ENCODE measurements at places on chromosomes 6 and 20.

GRCh38 chr6:11324453-11325015 is 92.1 kb upstream of the NEDD9 start:
- peak; percentile 18 for DNase-seq

DNA sequence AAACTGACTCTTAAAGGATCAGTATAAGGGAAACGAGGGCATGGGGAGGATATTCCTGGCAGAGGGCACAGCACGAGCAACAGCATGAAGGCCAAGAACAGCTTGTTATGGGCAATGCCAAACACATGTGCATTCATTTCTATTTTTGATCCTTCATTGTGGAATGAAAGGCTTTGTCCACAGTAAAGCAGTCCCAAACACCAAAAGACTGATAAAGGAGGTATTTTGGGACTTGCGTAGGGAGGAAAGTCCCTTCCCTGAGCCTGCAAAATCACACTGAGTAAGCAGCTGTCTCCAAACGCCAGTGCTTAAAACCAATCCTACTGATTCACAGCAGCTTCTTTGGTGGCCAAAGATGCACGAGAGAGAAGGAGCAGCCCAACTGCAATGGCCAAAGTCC is 138.2 kb downstream of the UNC5CL start:
- no peak for DNase-seq

- DNase-seq = peak; percentile 12
Observed at GRCh38 chr6:41538556-41539182, 7.5 kb upstream of the FOXP4 start.

GRCh38 chr20:37902504-37903313 is at the start of gene VSTM2L:
TSS of gene VSTM2L (plus strand) at chr20:37903127. CDS start at chr20:37903351, 224 bp downstream.
- peak; percentile 74 for DNase-seq

DNA sequence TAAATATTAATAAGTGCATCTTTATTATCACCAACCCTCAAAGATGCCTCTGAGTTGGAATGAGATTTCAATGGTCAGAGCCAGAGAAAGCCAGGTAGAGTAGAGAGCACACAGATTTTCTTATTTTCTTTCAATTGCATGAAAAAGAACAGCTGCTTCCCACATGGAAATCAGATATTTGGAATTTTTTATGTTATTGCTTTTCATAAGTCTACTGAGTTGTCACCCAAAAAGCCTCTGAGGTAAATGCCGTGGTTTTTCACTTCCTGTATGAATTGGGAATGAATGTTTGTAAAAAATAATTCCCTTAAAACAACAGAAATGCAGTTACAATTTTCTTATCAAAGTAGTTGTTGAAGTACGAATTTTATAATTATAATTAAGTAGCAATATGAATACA is 563.1 kb downstream of the RFPL4B start:
- DNase-seq = peak; percentile 39

DNA sequence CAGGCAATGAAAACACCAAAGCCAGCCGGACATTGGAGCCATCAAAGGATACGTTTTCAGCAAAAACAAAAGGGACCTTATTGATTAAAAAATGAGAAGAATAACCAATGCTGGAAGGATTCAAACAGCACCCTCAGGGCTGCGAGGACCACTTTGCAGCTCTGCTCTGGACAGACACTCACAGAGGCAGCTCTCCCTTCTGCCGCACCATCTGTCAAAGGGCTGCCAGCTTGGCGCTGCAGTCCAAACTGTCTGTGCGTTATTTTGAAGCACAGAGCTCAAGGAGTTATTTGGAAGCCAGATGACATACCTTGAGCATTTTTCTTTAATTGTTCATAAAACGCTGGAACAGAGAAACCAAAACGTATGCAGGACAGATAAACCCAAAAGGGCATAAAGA is 85.2 kb downstream of the KIF16B start:
- no peak for DNase-seq

DNA sequence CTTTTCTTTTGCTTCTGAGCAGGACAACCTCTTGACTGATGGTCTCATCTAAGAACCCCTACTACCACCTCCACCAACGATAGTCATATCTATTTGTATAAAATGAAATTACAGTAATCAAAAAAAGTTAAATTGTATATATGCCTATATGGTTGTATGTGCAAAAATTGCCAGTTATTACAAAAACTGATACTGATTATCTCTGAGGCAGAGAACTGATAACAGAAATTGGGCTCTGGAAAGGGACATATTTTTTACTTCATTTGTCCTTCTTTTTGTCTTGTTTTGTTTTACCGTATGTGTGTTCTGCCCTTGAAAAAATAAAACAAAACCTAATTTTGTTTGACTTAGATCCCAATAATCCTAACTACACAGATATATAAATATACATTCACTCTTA is 574.4 kb upstream of the NOX3 start:
- no peak for DNase-seq

DNA sequence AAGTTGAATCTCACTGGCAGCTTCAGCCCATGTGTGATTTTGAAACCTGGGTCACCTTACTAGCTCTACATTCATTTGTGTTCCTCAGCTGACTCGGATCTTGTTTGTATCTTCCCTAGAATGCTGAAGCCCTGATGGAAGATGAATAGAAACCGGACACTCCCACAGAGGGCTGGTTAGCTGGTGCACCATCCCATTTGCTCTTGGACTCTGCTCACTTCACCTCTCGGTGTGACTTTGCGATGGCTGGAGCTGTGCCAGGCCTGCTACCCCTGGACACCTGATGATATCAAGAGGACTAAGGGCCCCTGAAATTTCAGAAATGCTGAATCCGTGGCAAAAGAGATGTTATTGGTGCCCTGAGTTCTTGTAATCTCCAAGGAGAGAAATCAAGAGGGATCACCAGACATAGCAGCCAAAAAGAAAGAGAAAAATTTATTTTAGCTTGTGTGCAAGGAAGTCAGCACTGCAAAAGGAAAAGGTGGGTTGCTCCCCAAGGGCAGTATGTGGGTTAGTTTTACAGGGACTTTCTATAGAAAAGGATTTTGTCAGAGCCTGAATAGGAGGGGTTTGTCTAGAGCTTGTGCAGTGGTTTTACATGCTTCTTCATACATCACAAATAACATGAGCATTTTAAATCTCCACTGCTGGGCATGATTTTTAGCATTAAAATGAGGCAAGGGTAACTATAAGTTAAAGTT is 426.3 kb upstream of the NOX3 start:
- no peak for DNase-seq

DNA sequence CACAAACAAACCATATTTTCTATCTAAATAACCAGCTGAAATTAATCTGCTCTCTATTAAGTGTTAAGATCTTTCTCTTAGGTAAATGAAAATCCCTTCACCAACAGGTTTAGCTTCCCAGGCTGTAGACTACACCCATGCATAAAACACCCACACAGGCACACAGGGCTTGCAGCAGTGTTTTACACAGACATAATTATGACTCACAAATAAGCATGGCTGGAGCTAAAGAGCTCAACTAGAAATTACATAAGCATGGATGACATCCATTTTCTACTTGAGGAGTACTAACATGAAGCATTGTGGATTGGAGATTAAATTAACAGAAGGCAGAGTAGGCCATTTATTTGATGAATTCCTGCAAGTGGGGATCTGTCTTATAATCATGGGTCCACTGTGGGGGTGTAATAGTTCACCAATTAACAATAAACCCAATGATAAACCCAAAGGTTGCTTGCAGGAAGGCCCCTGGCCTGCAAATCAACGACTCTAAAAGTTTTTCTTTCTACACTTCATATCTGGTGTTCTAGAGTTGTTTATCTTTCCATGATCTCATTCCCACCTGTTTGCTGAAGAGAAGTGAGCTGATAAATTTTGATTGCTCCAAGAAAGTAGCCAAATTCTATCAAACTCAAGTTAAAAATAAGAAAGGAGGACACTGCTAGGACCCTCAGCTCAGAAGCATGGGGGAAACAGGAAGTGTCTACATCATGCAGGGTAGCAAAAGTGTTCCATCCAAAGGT is 33.8 kb upstream of the E2F3 start:
- no peak for DNase-seq

- no peak for DNase-seq
Observed at GRCh38 chr20:11502061-11502460, 415.6 kb upstream of the BTBD3 start.

DNA sequence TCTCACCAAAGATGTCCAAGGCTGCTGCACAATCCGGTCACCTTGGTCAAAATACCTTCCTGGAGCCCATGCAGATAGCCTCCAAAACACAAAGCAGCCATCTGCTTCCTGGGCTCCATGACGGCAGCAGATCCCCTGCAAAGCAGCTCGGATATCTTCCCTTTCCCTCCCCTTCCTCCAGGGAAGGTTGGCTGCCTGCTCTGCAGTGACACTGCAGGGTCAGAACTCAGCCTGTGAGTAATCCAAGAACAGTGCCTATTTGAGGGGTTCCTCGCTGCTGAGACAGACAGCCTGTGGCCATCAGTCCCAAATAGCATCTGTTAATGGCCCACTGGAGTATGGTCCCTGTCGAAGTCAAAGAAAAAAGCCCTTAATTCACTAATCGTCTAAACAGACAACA is 270.8 kb downstream of the PREX1 start:
- no peak for DNase-seq

- no peak for DNase-seq
Observed at GRCh38 chr6:121934451-121934850, 465.0 kb upstream of the HSF2 start.

DNA sequence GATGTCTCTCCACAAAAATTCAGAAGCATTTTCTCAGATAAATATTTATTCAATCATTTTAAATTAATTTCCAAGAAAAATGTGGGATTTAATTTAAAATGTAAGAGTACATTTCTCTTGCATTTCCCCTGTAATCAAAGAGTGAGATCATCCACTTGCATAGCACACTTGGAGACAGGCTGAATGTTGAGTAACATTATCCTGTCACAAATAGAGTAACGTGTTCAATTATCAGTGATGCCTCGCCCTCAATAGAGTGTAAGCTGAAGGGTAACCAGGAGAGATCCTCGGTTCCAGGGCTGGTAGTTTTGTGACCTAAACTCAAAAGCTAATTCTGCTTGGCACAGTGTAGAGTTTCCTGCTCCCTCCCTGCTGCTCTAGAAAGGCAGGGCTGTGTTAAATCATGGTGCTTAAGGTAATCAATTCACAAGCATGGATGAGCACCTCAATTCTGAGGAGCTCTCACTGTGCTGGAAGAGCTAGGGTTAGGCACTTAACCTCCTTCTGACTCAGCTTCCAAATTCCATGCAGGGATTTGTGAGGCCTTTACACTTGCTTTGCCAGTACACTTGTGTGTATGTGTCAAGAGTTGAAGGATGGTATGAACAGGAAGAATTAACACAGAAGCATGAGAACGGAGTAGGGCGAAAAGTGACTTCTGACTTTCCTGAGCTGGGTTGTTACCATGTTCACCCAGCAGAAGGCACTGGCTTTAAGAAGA is 56.6 kb downstream of the MMUT start:
- DNase-seq = peak; percentile 23

GRCh38 chr20:1327241-1327653 is 1.7 kb downstream of the SDCBP2 start:
- DNase-seq = peak; percentile 83

DNA sequence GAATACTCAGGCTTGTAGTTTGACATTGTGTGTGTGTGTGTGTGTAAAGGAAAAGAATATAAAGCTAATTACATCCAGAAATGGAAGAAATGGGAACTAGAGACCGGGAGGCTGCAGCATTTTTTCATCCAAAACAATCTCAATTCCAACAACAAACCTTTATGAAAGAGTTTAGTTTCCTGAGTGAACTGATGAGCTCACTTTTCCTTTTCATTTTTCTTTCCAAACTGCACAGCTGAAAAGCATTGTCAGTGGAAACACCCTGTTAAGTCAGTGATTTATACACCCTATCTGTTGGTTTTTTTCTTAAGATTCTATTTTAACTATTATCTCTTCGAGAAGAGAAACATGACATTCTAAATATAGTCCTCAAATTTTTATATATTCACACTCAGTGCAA is 130.9 kb downstream of the RFPL4B start:
- no peak for DNase-seq

GRCh38 chr6:2921520-2922115 is 18.5 kb upstream of the SERPINB9 start:
- DNase-seq = no peak

DNA sequence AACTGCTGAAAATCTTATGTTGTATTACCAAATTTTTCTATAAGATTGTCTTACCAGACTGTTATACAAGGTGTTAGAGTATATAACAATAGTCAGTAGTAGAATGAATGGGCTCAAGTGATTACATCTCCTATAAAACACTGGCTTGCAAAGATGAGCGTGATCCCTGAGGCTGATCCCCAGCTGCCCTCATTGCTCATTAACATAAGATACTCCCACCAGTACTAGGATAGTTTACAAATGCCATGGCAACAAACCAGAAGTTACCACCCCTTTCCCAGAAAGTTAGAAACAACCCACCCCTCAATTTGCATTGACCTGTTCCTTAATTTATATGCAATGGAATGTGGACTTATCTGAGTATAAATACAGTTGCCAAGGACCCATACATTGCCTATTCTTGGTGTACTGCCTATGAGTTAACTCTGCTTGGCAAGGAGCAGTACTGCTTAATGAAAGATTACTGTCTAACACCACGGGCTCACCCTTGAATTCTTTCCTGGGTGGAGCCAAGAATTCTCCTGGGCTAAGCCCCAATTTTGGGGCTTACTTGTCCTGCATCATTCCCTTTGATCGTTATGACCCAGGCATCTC is 252.8 kb upstream of the CHD6 start:
- no peak for DNase-seq

DNA sequence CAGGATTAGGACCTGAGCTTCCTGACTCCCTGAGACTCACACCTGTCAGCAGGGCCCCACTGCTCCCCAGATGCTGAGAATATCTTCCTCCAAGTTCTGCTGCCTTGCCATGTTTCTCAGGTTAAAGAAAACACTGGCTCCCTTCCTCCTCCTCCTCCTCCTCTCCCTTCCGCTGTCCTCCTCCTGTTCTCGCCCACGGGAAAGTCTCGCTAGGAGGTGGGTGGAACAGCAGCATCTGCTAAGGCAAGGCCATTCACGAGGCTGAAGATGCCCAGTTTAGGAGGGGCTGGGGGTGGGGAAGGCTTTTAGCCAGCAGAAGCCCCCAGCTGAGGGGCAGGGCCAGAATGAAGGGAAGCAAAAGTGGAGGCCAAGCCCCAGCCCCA is 23.8 kb downstream of the KCNK15 start:
- no peak for DNase-seq

DNA sequence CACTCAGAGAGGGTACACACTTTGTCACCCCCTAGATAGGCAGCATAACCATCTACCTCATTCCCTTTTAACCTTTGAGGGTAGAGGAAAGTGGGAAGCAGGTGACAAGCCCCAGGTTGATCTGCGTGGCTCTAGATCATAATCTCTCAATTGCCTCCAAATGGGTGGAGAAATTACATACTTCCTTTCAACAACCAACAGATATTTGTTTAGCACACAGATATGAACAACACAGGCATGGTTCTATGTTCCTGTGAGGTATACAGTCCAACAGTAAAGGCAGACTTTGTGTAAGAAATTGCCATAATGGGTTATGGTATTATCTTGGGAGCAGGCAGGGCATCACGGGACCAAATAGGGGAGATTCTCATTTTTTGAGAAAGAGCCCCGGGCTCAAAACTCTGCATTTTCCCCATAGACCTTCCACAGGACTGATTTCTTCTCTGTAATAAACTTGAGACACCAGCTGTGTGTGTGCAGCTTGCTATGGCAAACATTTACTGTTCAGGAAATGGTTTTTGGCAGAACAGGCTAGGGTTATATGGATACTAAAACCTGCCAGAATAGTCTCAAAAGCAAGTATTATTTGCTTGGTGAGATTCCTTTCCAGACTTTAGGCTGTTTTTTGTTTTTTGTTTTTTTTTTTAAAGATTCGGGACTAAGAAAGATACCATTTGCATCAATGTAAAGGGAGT is 126.2 kb downstream of the CD164 start:
- peak; percentile 25 for DNase-seq

Data from cardiac fibroblast (primary cell).